ENCODE measurements at places on chromosomes 7 and 10.

GRCh38 chr7:123210986-123211385, 11.2 kb upstream of the SLC13A1 start:
- DNase-seq: no peak

DNA sequence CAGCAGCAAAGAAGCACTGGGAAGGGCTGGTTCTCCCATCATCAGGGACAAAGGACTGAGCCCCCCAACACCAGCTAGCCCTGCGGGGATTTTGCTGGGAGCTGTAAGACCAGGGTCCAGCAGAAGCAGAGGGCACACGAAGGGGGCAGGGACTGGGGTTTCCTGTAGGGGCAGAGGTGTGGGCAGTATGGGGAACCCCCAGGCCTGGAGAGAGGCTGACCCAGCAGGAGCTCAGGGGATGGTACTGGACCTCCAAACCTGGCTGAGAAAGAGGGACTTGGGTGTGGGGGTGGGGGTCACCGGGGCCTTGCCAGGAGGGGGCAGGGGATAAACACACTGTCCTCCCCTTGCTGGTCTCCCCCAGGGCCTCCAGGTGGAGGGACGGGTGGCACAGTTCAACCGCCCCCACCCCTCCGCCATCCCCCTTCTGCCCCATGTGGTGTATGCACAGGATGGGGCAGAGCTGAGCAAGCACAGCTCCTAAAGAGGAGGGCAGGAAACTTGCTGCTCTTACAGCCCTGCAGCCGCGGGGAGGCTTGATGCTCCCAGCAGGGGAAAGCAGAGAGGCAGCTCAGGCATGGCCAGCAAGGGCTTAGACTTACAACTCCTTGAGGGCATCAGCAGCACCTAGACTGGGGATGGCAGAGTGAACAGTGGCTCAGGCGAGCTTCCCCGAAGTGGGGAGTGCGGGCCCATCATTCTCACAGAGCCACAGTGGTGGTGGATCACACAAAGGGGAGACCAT, 12.4 kb upstream of the RET start:
- no peak for DNase-seq

- DNase-seq: no peak
These were observed 8.9 kb downstream of the HIP1 start for GRCh38 chr7:75729851-75730274.

GRCh38 chr10:43870968-43871439, 222.3 kb upstream of the ZNF32 start:
- DNase-seq: no peak

GRCh38 chr10:63224241-63224640, 91.1 kb downstream of the NRBF2 start:
- no peak for DNase-seq

DNA sequence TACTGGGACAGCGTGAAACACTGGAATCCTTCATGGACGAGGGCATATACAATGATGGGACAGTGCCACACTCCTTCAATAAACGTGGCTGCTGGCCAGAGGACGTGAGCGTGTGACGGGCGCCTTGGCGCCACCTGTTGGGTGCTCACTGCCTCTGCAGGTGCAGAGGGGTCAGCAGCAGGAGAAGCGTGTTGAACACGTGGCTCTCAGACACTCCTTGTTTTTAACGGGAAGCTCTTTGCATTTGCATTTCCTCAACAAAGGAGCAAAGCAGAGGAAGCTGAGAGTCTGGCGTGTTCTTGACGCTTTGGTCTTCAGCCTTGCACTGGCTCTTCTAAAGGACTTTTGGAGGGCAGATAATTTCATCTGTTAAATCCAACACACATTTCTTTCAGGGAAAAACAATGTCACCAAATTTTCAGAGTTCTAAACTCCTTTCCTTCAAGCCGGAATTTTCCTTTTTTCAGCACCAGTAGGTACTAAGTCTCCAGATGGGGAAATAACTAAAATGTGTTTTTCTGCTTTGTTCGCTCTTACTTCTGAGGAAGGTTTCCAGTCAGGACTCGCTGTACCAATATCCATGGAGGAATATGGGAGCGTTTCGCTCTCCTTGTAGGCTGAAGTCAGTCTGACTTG, 2.9 kb upstream of the GET4 start:
- peak; percentile 83 for DNase-seq

Measured in fibroblast of lung (primary cell).